GM12864 (cell line): ENCODE measurements at places on chromosomes 7 and 10.

DNA sequence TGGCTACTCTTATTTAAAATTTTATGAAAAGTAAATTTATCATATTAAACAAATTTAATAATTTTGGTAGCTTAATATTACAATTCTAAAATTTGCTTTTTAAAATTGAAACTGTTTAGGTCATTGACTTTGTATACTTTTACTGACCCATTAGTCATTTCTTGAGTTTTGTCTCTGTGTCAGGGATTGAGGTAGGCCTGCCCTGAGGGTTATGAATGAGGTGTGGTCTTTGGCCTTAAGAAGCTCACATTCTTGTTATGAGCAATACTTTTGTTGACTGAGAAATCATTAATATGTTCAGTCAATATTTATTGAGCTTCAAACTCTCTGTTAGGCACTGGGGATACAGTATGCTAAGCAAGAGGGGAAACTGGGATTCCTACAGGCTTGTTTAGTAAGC is 47.0 kb upstream of the RPA3 start:
- DNase-seq: no peak

DNA sequence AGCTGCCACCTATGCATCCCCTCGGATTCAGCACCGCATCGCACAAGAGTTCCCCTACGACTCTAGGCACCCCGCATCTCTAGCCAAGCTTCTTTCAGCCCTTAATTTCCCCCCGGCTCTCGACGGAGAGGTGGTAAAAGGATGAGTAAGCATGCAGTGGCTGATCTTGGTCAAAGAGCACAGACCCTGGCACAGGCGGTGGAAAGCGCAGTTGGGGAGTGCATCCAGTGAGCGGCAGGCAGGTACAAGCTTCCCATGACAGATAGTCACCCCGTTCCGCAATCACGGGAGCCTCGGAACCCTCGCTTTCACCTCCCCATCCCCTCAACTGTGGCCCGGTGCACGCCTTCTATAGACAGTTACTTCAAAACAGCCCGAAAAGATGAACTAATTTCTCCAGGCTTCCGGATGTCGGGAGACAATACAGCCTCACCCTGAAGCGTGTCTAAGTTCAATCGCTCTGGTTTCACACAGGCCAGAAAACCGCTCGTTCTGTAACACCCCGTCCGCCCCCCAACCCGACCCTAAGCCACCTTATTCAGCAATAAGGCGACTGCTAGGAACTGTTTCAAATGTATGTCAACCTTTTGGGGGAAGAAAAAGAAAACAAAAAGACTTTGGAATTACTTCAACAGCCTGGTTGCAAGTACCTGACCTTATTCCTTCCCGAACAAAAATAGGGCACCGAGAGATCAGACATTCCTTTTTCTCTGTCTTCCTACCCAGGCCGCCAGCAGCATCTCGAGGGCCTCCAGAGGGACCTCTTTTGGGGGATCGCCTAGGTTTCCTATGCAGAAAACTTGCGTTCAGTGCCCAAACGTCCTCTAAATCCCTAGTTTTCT is 1.4 kb downstream of the RHEB start:
- no peak for DNase-seq

DNA sequence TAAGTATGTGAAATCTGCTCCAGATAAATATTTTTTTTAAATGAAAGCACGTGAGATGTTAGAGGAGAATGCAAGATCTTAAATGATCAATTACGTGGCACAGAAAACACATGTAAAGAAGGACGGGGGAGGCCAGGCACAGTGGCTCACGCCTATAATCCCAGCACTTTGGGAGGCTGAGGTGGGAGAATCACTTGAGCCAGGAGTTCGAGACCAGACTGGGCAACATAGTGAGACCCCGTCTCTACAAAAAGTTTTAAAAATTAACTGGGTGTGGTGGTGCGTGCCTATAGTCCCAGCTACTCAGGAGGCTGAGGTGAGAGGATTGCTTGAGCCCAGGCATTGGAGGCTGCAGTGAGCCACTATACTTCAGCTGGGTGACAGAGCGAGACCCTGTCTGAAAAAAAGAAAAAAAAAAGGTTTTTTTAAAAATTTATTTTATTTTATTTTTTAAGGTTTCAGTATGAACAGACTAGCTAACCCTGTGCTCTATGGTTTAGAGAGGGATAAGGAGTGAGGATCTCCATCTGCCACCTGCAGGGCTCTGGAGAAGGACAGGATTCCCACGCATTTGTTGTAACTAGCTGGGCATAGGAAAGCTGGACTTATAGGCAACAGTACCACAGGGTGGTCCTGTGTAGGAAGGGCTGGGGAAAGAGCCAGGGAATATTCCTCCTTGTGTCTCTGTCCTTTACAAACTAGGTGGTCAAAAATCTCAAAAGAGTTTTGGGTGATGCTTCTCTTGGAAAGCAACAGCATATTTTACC is 113.2 kb downstream of the SPAG6 start:
- no peak for DNase-seq

DNA sequence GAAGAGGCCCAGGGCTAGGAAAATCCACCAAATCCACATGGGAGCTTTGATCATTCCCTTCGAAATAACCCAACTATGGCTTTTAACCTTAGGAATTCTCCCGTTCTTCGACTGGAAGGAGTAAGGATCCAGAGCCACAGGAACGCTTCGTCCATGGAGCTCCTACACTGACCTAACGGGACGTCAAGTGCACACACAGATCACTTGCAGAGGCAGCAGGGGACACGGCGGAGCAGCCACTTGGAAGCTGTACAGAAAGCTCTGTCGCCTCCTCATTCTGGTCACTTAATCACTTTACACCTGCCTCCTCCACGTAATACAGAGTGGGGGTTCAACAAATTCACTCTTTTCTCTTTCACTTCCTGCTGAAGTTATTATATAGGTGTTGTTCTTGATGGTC is 43.9 kb downstream of the RSU1 start:
- DNase-seq: no peak

DNA sequence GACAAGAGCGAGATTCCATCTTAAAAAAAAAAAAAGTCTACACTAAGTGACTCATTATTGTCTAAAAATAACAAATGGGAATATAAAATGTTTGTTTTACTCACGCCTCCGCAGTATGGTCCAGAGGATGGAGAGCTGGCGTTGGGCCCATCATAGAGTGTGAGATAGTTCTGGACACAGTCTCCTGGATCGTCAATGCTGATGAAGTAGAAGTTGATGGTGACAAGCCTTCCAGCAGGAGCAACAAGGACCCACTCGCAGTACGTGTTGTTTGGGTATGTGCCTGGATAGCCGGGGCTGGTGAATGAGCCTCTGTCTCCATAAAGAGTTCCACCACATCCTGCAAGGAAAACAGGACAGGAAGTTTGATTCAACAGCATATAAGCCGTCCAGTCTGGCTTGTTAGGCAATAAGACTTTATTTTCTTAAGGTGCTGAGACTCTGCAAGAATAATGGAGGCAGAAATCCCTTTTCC is 11.5 kb upstream of the RSU1 start:
- DNase-seq: no peak

DNA sequence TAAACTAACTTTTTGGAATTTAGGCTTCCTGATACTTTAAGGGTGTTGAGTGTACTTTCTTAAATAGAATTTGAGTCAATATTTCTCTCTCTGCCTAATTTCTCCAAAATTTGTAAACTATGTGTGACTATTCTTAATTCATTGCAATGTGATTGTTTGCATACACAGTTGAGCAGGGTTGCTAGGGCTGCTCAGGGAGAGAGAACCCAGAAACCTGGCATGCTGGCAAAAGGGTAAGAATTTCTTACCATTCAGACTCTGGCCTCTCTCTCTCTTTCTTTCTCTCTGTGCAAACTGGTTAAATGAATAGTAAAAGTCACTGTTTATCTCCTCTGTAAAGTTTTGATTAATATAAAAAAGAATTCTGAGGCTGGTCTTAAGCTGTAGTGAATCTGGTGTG is 51.0 kb upstream of the NAMPT start:
- DNase-seq: no peak

DNA sequence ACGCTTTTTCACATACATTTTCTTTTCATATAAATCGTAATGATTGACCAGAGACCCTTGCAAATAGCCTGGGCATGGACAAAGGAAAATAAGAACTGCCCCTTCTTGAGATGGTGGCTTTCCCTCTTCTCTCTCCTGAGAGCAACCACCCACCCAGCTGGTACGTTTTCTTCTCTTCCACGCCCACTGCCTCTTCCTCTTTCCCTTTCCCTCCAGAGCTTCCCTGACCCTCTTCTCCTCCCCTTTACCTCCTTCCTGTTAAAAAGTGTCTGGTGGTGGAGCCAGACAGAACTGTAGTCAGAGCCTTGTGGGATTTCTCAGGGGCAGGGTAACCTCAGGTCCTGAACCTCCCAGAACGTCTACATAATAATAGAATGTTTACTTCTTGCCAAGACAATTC is 23.2 kb downstream of the GPR141 start:
- no peak for DNase-seq

- DNase-seq: peak; percentile 51
Observed at GRCh38 chr10:74900297-74900696, 73.9 kb downstream of the KAT6B start.

GRCh38 chr7:140005754-140006503 is 56.8 kb downstream of the PARP12 start:
- no peak for DNase-seq

- no peak for DNase-seq
Observed at GRCh38 chr7:23335136-23335535, 36.0 kb downstream of the MALSU1 start.

DNA sequence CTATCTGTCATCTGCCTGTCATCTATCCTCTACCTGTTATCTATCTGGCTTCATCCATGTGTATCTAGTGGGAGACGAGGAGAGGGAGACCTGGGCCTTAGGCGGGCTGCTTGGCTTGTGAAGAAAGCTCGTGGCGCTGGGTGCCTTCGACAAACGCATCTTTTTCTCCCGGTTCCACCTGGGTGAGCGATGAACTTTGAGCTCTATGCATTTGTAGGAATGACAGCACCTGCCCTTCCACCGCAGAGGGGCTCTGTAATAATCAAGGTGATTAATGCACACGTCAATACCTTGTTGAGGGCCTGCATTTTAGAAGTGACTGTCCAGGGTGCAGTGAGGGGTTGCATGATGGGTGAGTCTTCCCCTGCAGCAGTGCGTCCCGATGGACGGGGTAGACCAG is 2.6 kb upstream of the VIPR2 start:
- DNase-seq: no peak

DNA sequence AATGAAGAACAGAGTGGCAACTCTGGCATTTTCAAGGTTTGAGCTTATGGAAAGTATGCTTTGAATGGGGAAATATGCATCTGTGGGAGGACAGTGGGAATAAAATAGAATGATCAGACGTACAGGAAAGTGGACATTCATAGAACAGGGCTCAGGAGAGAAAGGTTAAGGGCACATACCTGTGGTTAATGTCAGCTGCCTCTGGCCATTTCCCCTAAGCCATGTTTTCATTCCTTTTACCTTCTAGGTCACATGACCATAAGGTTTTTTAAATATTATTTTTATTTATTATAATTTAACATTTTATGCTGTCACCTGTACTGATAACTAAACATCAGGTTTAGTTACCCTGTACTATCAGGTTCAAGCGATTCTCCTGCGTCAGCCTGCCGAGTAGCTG is 52.8 kb downstream of the LRRC4 start:
- no peak for DNase-seq

GRCh38 chr7:18858232-18858631 is 259.2 kb downstream of the TWIST1 start:
- no peak for DNase-seq

DNA sequence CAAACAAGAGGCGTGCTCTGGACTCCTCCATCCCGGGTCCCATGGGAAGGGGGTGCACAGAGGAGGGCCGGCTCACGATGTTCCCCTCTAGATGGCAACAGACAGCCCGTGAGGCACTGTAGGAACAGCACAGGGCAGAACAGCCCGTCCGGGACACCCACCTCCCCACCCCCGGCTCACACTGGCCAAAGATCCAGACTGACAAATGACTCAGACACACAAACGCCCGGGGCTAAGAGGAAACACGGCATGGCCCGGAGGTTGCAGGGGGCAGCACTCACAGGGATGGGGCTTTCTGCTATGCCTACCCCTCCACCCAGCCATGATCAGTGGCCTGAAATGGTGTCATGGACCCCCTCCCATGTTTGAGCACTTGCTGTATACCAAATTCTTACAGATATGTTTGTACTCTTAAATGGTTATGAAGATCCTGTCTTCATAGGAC is 4.9 kb upstream of the ELN start:
- no peak for DNase-seq

DNA sequence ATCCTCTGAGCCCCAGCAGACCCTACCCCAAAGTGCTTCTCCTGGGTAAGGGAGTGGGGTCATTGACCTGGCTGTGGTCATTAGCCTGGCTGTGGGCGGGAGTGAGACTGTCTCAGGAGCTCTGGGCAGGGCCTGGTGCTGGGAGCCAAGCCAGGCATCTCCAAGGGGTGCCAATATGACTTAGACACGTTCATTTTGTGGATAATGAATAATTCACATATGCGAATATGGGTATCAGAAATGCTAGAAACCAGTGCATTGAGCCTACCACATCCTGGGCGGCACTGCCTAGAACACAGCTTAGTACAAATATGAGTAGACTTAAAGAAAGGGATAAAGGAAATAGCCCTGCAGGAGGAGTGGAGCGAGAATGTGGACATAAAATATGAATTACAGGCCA is 14.4 kb upstream of the SRRM3 start:
- DNase-seq: no peak

DNA sequence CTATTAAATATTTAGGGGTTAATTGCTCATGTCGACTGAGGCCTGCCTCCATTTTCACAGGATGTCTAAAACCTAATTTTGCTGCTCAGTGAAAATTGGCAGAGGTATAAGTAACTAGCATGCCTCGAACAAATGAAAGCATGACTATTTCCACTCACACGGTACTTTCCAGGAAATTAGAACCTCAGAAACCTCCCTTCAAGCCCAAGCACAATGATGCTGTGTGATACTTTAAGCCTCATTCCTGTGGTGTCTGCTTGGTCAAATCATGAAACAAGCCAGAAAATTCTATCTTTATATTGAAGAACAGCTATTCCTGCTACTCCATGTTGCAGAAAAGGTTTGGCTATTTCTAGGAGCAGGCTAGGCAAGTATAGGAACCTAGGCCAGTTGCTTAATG is 203.0 kb downstream of the SORCS3 start:
- no peak for DNase-seq
